ENCODE measurements at places on chromosomes 11 and 22. TPM values are rescaled to one million over a fixed set of nuclear protein-coding genes. Genes with fewer than 3 reads are reported as not detected.

MS4A14 gene
- 1.7 TPM for total RNA-seq

PAMR1 gene
- 5.5 TPM for total RNA-seq

DDI1 gene
- total RNA-seq: not detected

- ATAC-seq: no peak
Observed at GRCh38 chr11:70378506-70379134, 19.7 kb upstream of the CTTN start.

- peak; percentile 83 for ATAC-seq
Observed at GRCh38 chr11:63567044-63567840, 4.1 kb upstream of the PLAAT2 start.

- ATAC-seq: peak; percentile 97
Observed at GRCh38 chr11:74696939-74697675, 34.1 kb downstream of the CHRDL2 start.

- ATAC-seq: no peak
Observed at GRCh38 chr22:37410174-37411055, 16.9 kb downstream of the ELFN2 start.

Data from gastroesophageal sphincter (tissue), 4 donors.